WERI-Rb-1 (cell line): ENCODE measurements at places on chromosomes 6 and 20.
A peak's percentile ranks its signal among the peaks of the same experiment; 100 is the strongest.

DNA sequence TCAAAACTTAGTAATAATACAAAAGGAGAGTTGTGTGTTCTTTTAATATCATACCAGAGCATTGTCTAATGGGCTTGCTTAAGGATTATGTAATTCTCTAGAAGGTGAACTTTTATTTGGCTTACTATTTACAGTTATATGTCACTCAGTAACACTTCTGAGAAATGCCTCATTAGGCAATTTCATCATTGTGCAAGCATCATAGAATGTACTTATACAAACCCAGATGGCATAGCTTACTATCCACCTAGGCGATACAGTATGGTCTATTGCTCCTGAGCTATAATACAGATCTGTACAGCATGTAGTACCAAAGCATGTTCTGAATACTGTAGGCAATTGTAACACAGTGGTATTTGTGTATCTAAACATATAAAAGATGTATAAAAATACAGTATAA lies 340.1 kb downstream of the PHF3 start:
- no peak for DNase-seq

GRCh38 chr6:169029861-169030260 lies 223.8 kb downstream of the THBS2 start:
- no peak for DNase-seq

DNA sequence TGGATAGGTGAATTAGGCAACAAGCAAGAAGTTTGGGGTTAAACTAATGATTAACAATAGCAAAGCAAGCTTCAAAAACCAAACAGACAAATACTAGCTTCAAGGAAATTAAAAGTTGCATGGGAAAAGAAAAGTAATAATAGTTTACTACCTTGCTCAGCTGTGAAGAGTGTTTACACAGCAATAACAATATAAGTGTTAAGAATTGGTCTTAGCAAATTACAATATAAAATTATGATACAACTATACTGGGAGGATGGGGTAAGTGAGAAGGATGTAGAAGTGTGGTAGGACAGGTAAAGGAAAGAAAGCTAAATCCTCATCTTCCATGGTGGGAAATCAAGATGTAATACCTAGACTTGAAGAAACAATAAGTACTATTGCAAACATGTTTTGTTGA lies 137.7 kb upstream of the MAFB start:
- no peak for DNase-seq

DNA sequence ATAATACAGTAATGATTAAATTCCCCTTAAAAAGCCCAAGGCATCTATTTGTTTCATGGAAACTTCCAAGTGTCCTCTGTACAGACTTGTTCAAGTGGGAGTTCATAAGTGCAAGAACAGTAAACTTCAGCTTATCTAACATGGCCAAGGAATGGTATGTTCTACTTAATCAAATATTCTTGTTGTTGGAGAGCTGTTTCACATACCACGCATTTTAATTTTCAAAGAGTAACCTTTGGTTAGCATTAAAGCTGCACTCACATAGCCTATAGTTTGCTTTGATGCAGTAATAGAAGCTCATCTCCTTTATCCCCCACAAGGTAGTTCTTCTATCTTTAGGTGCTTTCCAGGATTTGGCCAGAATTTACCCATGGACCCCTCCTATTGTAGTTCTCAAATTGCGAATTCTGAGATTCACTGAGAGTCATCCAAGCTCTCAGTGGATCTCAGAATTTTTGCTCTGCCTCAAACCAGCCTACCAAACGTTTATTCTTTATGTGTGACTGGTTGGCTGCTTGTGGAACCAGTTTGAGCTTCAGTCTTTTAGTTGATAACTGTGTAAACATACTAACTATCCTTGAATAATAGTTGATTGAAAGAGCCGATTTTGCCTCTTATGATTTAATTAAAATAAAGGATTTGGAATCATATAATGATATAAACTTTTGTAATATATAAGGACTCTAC lies 668.0 kb upstream of the FLRT3 start:
- DNase-seq: no peak

DNA sequence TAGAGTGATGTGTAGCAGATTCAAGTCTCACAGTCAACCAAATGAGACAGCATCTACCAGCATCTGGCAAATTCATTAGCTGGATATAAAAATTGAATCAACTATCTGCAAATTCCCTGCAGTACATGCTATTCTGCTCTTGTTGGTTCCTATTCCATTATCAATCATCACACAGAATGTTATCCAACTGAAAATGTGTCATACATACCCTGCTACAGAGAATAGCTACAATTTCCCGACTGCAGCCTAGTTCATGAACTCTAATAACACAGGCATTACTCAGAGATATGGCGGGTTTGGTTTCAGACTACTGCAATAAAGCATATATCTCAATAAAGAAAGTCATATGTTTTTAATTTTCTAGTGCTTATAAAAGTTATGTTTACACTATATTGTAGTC lies 78.4 kb downstream of the AHI1 start:
- DNase-seq: no peak

DNA sequence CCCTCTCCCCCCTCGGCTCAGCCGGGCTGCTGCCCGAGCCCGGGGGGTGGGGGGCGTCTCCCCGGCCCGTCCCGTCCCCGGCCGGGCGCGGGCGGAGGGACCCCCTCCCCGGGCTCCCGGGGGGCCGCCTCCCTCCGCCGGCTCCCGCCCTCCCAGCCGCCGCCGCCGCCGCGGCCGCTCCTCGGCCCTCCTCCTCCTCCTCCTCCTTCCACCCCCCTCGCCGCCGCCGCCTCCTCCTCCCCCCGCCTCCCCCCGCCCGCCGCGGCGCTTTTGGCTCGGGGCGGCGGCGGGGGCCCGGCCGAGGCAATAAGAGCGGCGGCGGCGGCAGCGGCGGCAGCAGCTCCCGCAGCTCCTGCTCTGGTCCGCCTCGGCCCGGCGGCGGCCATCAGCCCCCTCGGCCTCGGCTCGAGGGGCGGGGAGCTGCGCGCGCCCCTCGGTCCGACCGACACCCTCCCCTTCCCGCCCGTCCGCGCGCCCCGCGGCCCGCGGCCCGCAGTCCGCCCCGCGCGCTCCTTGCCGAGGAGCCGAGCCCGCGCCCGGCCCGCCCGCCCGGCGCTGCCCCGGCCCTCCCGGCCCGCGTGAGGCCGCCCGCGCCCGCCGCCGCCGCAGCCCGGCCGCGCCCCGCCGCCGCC lies 38.7 kb downstream of the GNAS start:
- DNase-seq: peak; percentile 79

DNA sequence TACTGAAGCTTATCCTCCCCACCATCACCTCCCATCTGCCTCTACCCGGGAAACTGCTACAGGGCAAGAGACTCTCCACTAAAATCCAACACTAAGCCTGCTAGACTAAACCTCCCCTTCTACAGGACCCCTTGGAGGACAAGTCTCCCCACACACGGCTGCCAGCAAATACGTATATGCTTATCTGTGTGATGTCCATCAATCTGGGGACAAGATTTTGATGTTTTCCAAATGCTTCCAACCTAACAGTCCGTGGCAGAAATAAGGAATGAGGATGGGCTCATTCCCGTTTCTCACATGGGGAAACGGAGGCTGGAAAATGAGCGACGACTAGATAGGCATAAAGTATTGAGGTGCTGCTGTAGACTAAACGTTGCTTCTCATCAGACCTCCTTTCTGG lies 1.8 kb downstream of the KCNK5 start:
- no peak for DNase-seq

DNA sequence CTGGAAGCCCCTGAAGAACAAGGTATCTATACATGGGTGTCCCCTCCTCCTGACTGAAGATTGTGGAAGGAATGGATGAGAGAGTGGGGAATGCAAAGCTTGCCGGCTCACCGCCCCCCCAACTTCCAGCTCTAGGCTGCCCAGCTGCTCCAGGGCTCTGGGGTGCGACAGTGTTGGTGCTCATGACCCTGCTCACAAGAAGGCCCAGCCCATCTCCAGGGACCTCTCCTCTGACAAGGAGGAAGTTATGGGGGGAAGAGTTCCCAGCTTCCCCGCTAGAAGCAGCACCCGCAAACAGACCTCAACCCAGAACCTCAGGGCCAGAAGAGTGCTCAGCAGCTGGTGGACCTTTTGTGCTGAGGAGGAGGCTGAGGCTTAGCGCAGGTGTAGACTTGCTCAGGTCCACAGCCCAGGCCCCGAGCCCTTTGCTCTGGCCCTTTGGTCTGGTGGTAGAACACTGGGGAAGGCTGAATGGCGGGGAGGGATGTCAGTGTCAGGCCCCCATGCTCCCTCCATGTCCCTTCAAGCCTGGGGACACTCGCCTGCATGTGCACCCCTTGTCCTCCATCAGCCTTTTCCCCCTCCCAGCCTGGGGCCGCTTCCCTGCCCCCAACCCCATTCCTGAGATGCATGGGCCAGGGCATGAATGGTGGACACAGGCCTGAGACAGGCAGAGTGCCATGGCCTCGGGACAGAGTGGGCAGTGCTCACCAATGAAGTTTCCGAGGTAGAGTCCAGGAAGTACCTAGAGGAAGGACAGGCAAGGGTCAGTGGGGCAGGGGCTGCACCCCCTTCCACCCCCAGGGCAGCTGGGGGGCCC lies 1.3 kb downstream of the DUSP15 start:
- DNase-seq: no peak

DNA sequence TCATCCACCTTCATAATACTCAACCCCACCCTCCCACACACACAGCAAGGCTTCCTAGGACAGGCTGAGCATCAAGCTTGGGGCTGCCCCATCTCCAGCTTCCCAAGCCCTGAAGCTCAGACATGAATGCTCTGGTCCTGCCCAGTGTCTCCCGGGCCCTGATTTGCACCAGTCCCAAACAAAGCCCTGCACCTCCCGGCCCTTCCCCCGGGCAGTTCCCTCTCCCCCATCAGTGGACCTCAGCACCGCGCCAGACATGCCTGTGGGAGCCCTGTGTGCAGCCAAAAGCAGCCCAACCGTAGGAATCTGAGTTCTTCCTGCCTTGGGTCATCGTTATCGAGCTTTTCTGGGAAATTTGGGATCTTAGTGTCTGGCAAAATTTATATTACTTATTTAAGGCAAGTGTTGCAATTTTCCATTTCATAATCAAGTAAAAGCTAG lies 63.5 kb downstream of the THBS2 start:
- no peak for DNase-seq

DNA sequence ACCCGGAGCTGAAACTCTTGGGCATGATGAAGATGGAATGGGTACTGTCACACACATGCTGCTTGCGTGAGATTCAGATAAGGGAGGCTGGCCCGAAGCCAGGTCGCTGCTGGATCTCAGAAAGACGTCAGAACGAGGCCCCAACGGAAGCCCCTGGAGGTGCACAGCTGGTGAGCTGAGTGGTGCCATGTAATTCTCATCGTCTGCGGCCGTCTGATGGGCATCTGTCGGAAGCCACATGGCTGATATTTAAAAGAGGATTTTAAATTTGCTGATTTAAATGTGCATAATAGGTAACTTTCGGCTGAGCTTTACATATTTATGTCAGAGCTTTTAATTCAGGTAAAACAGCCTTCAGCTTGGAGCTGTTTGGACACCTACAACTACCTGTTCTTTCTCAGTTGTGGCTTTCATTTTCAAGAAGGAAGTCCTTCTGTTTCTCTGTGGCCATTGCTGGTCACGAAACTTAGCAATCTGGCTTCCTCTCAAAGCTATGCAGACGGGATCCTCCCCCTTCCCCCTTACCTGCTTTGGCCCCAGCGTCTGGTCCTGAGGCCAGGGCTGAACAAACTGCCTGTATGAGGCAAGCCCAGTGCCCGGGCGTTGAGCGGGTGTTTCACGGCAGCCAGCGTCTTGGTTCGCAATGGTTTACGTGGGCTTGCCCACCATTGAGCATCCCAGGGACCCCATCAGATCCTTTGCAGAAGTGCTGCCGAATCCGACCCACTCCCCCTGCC lies 9.2 kb downstream of the SLCO4A1 start:
- no peak for DNase-seq

DNA sequence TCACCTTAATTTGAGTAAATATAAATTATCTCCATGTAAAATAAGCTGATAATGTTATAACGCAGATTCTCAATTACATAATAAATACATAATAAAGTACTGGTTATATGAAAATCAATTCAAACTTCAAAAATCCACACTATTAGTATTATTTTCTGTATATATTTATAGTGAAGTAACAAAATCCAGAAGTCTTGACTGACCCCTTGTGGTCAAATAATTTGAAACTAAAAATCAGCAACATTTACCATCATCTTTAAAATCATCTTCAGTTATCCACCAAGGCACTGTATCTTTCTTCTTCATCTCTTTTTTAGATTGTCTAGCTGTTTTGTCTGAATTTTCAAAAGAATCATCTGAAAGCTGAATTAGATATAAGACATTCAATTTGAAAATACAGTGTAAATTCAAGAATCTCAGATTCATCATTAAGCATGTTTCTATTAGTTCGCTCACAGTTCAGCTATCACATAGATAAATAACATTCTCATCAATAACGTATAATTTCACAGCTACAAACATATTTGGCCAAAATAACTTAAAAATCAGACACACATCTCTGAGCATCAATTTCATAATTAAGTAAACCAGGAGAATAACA lies 6.5 kb downstream of the CEP162 start:
- DNase-seq: no peak

DNA sequence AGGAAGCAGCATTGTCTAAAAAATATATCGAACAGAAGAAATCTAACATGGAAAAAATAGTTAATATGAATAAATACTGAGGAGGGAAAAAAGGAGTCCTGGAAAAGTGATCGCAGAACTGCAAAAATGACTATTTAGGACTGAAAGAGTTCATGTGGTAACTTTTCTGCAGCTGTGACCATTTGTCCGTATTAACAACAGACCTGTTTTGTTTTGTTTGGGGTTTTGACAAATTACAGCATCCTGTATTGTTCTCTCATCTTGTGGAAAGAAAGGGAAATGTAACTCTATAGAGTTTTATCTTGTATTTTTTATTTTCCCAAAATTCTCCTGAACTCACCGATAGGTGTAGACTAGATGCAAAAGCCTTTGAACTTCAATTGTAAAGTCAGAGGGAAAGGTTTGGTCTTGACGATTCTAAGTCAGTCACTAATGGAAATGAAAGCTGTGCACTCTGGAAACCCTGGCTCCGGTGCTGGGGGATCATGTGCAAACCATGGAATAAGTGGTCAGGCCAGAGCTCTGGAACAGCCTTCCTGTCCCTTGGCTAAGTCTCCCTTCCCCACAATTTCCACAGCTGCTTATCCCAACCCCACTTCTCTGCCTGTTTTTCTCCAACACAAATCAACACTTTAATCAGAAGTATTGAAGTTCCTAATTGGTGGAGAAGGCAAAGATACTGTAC lies 51.2 kb upstream of the MARCKS start:
- no peak for DNase-seq

DNA sequence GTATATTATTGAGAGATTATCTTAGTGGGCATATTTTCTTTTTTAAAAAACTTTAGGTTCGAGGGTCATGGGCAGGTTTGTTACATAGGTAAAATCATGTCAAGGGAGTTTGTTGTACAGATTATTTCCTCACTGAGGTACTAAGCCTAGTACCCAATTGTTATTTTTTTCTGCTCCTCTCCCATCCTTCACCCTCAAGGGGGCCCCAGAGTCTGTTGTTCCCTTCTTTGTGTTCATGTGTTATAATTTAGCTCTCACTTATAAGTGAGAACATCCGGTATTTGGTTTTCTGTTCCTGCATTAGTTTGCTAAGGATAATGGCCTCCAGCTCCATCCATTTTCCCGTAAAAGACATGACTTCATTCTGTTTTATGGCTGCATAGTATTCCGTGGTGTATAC lies 247.9 kb upstream of the RAB32 start:
- DNase-seq: no peak

- no peak for DNase-seq
Observed at GRCh38 chr6:118645395-118645794, 6.0 kb downstream of the CEP85L start.
